ENCODE measurements at places on chromosomes 7 and 10. TPM values are rescaled to one million over a fixed set of nuclear protein-coding genes. Genes with fewer than 3 reads are reported as not detected.

The TRPV5 gene
- 1.5 TPM for polyA plus RNA-seq

The GNAT3 gene
- not detected for polyA plus RNA-seq

The KAT6B gene
- 53.6 TPM for polyA plus RNA-seq

The RHOBTB1 gene
- polyA plus RNA-seq = 99.3 TPM

The ANKRD26 gene
- 23.1 TPM for polyA plus RNA-seq

The SLC39A12 gene
- polyA plus RNA-seq = not detected

The VPS26A gene
- polyA plus RNA-seq = 94.5 TPM

The ACSM6 gene
- polyA plus RNA-seq = 0.86 TPM

The SMIM30 gene
- 88.6 TPM for polyA plus RNA-seq

The ABCB1 gene
- 27.4 TPM for polyA plus RNA-seq

The ASZ1 gene
- polyA plus RNA-seq = not detected

The MSMB gene
- not detected for polyA plus RNA-seq

The NME8 gene
- polyA plus RNA-seq = not detected
